Cerebellar nuclear complex (tissue), 1 donor: ENCODE measurements at places on chromosomes 12 and 14.

GRCh38 chr12:78929075-78929418, 64.5 kb downstream of the SYT1 start:
- no peak for DNase-seq

- DNase-seq, result no peak
These were observed 1617.9 kb upstream of the SEL1L start for GRCh38 chr14:83151571-83151970.

DNA sequence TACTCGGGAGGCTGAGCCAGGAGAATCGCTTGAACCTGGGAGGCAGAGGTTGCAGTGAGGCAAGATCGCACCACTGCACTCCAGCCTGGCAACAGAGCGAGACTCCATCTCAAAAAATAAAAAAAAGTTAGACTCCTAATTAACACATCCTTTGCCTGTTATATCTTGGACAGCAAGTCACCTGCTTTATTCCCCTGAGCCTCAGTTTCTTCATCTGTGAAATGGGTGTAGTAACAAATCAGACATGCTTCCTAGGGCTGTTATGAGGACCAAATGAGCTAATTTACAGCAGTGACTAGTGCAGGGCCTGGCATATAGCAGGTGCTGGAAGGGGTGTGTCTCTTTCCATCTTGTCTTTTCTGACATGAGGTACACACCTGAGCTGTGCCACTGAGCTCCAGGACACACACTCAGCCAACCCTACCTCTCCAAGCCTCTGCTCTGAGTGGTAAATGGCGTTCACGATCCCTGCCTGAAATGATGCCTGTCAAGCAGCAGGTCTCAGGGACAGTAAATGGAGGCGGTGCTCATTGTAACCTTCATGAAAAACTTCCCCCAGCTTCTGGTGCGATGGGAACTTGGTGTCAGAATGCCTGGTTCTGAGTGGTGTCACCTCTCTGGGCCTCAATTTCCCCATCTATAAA, 31.7 kb downstream of the FOXN4 start:
- DNase-seq, result no peak

GRCh38 chr14:35406506-35407305, 2.2 kb upstream of the NFKBIA start:
- peak; percentile 81 for DNase-seq

DNA sequence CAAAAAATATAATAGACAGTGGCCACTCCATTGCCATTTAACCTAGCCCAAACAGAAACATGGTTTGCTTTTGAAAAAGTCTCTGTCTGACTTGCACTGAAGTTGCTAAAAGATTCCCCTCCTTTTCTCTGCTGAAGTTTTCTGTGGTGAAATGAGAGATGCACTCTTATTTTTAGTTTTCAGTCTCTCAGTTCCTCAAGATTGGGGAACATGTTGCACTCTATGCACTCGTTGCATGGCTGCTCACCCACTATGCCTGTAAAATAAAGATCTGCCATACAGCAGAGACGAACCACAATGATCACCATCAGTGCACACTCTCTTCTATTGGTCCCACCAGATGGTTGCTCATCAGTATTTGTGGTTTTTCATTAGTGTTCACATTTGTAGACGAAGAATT, 13.1 kb upstream of the DAAM1 start:
- DNase-seq, result no peak

GRCh38 chr12:68352067-68352466, 19.9 kb upstream of the MDM1 start:
- DNase-seq, result no peak

GRCh38 chr12:68932961-68933893, at the start of gene CPM:
Gene CPM (minus strand): TSS chr12:68933171. CDS start chr12:68932837, 334 bp downstream.
- DNase-seq, result no peak

GRCh38 chr12:645563-646071, 17.6 kb downstream of the NINJ2 start:
- DNase-seq, result peak; percentile 78

GRCh38 chr12:126708492-126708896, 1558.5 kb upstream of the TMEM132C start:
- DNase-seq, result no peak

DNA sequence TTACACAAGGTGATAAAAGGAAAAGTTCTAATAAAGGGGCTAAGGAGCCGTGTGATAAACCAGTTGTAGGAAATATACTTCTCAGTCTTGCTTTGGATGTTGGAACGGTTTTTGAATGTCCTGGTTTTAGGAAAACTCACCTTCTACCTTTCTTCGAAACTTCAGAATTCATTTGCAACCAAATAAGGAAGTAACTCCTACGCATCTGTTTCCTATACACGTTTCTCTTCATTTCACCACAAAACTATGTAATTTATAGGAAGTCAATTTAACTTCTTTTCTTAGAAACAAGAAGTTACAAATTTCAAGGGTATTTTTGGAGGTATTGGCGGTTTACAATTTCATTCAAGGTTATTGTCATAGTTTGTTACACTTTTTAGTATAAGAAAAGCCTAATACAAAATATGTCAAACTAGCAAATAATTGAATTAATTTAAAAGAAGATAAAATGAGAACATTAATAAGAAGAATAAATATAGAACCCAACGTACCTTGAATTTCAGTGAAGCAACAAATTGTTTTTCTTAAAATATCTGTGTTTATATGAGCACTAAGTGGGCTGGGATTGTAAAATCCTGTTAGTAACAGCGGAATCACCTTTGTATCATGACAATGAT, 33.2 kb upstream of the CD69 start:
- no peak for DNase-seq

GRCh38 chr12:109163167-109163566, 46.8 kb downstream of the ACACB start:
- no peak for DNase-seq

- DNase-seq, result no peak
These were observed 225.6 kb upstream of the CRY1 start for GRCh38 chr12:107318806-107319532.

DNA sequence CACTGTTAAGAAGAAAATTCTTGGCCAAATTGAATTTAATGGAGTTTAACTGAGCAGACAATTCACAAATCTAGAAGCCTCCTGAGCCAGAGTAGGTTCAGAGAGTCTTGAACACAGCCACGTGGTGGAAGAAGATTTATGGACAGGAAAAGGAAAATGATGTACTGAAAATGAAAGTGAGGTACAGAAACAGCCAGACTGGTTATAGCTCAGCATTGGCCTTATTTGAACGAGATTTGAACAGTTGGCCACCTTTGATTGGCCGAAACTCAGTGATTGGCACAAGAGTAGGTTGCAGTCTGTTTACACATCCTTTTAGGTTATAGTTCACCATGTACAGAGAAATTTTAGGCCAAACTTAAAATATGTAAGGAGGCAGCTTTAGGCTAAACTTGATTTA, 9.9 kb downstream of the OAS2 start:
- DNase-seq, result no peak

DNA sequence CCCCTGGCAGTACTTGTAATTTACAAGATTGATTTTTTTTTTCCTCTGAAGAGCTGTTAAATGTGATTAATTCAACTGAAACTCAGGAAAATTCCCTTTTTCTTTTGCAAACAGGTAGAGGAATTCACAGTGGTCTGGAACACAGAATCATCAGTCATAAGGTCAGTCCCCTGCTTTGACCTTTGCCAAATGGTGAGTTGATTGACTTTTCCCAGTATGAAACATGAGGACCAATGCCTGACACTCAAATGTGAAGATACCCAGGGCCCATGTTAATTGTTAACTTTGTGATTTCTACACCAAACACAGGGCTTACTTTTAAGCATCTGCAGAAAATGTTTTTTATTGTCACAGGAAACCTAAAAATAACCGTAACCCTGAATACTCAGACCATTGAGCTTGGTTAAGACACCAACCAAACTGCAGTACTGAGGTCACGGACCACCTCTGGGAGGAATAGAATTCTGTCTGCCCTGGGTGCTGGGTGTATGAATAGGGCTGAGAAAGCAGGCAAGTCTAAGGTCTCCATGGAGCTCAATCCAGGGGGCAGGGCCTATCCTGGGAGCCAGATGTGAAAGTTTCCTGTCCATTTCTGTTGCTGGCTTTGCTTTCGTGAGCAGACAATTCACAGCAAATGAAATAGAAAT, 192.4 kb downstream of the TMX1 start:
- DNase-seq, result no peak

- DNase-seq, result no peak
These were observed 374.5 kb downstream of the RAD51B start for GRCh38 chr14:68193970-68194681.

- DNase-seq, result no peak
These were observed 21.5 kb upstream of the PTPRQ start for GRCh38 chr12:80422550-80422949.

DNA sequence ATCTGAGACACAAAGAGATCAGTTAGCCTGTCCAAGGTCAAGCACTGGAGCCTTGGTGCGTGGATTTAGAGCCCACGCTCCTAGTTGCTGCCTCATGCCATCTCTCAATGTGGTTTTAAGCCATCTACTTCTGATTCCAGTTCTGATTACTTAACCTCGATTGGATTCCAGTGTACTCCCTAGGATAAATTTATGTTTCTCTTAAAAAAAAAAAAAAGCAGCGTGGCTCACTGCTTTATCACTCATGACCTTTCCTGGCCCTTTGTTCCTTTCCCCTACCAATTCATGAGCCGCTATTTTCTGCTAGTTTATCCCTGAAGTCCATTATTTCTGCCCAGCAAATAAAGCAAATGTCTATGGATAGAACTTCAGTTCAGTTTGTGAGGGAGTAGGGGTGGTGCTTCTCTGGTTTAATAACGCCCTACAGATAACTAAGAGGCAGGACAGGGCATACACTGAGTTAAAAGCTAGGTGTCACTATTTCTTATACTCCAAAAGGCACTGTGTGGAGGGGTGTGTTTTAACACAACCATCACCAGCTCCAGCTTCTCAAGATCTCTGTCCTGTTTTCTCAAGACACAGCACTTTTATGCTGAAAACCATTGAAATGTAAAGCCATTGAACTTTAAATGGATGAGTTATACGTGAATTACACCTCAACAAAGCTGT, 9.8 kb upstream of the PARP11 start:
- no peak for DNase-seq

DNA sequence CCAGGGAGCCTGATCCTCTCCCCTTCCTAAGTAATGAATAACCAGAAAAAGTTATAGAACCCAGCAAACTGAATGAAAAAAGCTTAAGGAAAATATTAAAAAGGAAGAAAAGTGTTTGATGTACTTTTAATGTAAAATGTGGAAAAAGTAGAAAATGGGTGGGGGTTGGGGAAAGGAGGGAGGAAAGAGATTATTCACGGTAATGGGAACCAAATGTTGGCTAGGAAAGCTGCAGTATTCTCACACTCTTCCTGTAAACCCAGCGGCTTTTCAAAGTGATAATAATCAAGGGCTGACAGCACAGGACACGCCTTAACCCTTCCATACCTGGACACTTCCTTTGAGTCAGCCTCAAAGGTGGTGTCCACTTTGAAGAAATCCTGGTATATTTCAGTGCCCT, 139.2 kb downstream of the TGFB3 start:
- no peak for DNase-seq

DNA sequence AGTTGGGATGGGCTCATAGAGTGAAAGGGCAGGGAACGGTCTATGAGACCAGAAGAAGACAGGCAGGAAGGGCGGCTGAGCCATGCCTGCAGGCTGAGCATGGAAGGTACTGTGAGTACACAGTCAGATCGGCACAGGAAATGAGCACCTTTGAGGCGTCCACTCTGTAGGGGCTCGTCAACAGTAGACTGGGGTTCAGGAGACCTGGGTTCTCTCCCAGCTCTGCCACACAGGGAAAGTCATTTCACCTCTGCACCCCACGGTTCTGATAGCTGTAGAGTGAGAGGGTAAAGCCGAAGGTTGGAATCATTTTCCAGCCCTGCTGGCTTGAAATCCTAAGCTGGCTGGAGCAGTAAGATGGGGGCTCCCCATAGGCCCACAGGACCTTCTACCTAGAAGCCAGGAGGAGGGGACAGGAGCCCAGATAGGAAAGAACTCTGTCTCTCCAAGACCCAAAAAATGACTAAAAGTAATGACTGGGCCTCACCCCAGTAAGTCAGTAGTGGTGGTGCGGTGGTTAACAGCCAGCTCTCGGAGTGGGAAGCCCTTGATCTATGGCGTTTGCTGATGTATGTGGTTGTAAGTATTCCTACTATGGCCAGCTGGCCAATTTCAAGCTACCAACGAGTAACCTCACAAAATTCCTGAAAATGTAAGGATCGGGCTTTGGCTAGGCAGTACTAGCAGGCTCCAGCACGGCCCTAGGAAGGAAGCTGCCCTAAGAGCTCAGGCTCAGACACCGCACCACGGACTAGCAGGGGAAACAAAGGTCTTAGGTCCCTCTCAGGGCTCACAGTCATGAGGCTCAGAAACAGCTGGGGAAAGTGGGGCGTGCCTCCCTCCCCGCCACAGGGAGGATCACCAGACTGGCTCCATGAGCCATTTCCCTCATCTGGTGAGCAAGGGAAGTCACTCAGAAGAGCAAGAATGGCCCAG, 10.3 kb upstream of the CD27 start:
- no peak for DNase-seq

GRCh38 chr14:92900660-92901059, 22.3 kb upstream of the CHGA start:
- DNase-seq, result no peak

- no peak for DNase-seq
These were observed 77.6 kb upstream of the DACT1 start for GRCh38 chr14:58560208-58560607.

GRCh38 chr14:76767681-76768656, 6.7 kb downstream of the VASH1 start:
- DNase-seq, result no peak

GRCh38 chr12:102871014-102871413, 46.0 kb downstream of the PAH start:
- DNase-seq, result no peak

GRCh38 chr12:114666746-114667668, 17.0 kb downstream of the TBX3 start:
- DNase-seq, result no peak

DNA sequence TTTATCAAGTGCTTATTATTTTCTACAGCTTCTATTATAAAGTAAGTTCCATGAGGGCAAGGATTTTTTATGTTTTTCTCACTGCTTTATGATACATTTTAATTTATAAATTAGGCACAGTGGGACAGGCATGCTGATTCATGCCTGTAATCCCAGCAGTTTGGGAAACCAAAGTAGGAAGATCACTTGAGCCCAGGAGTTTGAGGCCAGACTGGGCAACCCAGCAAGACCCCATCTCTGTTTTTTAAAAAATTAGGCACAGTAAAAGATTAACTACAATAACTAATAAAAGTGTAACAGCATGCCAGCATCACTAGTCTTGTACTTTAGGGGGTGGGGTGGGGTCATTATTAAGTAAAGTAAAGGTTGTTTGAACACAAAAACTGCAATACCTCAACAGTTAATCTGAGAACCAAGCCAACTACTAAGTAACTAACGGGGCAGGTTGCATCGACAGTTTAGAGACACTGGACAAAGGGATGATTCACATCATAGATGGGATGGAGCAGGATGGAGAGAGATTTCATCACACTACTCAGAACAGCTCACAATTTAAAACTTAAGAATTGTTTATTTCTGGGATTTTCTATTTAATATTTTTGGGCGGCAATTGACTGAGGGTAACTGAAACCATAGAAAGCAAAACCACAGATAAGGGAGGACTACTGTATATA, 119.5 kb downstream of the PLEKHA5 start:
- no peak for DNase-seq

GRCh38 chr12:131869871-131870418, 24.5 kb upstream of the ULK1 start:
- no peak for DNase-seq

- no peak for DNase-seq
These were observed 57.2 kb upstream of the CCND2 start for GRCh38 chr12:4216187-4216927.
